ENCODE measurements at places on chromosomes 7 and 10.

DNA sequence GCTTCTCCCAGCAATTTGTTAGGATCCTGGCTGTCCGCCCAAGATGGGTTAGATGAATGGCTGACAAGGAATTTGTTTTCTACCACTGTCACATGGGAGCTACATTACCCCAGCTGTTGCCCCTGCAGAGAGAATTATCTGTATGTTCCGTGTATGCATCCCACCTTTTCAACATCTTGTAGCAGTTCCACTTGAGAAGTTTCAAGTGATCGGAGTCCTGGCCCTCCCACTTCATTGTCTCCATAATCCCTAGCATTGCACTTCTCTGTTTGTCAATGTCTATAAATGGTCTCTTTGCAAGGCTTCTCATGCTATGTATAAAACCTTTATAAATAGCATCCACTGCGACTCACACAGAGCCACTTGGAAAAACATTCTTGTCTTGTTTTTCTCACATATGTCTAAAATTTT, 972.5 kb downstream of the CNTNAP2 start:
- DNase-seq: no peak

- DNase-seq: no peak
These were observed 125.6 kb downstream of the NT5C2 start for GRCh38 chr10:103067484-103067883.

DNA sequence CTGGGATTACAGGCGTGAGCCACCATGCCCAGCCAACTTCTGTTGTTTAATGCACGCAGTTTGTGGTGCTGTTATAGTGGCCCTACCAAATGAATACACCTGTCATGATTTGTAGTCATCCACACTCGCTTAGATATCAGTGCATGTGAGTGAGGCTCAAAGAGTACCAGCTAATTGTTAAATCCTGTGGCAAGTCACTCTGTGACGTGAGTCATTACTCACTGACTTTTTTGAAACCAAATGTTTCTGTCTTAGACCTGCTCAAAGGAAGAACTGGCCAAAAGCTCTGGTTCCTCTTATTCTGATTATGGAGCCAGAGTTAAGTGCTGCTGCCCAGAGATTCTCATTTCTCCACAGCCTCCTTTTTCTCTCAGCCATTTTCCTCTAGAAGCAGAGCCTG, 109.4 kb downstream of the PRKAG2 start:
- DNase-seq: no peak

DNA sequence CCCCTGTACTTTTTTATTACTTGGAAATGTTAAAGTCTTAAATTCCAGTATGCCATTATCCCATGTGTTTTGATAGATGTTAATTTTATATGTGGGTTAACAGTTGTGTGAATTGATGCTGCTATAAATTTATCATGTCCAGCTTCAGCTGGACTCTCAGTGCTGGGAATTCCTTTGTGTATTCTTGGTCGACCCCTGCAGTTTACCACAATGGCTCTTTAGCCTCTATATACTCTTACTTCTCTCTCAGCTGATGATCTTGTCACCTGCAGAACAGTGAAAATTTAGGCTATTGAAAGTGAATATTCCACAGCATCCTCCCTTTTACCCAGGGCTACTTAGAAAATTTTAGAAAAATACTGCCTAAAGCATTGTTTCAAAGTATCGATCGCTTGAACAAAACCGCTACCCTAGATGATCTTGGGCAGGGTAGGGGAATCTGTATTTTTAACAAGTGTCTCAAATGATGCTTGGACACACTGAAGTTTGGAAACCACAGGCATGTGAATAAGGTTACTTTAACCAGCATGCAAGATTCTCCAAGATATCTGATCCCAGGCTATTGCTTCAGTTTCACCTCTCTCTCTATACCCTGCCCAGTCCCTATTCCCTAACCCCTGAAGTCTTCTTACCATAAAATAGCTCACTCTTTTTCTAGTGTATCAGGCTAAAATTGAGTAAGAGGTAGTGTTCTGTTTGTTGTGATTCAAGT, 25.4 kb downstream of the LCOR start:
- DNase-seq: no peak

GRCh38 chr10:131127610-131128009, 183.9 kb downstream of the TCERG1L start:
- no peak for DNase-seq

- DNase-seq: no peak
These were observed 108.6 kb upstream of the ARID5B start for GRCh38 chr10:61792921-61793320.

DNA sequence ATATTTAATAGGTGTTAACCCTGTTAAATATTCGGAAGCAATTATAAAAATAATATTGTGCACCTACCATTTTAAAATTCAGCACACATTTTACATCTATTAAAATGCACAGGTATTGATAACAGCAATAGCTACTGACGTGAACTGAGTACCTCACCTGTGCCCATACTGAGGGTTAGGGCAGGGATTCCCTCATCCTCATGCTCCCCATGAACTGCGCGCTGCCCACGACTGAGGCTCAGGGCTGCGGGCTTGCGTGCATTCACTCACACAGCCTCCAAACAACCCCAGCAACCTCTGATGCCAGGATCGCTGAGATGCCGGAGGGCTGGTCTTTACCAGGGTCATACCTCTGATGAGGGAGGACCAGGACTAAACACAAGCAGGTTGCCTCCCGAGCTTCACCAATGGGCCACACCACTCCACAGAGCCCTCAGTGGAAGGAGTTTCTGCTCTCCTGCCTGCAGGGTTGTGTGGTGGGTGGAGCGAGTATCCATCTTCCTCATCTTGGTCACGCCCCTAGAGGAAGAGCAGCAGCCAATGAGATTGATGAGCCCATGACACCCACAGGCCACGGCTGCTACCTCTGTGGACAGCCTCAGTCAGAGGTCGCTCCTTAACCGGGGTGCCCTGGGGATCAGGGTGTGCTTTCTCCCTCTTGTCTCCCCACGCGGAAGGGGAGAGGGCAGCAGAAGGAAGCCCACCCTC, 478.3 kb downstream of the TNS3 start:
- DNase-seq: no peak

GRCh38 chr7:101153969-101154692, at the start of gene AP1S1:
TSS of gene AP1S1 (plus strand) at chr7:101154476. CDS start at chr7:101154515, 39 bp downstream.
- DNase-seq: peak; percentile 96

DNA sequence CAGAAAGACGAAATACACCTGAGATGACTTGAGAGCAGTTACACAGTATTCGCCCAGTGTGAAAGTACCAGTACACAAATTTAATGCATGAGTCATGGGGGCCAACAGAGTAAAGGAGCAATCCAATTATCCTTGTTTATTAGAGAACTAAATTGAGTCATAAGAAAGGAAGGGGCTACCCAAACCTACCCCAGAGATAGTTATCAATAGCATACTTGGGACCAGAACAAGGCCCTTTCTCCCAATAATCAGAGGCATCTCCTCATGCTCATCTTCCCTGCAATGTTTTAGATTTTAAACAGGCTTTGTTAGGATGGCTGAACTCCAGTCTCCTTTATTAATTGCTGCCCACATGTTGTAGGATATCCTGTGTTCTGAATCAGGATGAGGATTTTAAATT, 239.7 kb upstream of the LRGUK start:
- no peak for DNase-seq

DNA sequence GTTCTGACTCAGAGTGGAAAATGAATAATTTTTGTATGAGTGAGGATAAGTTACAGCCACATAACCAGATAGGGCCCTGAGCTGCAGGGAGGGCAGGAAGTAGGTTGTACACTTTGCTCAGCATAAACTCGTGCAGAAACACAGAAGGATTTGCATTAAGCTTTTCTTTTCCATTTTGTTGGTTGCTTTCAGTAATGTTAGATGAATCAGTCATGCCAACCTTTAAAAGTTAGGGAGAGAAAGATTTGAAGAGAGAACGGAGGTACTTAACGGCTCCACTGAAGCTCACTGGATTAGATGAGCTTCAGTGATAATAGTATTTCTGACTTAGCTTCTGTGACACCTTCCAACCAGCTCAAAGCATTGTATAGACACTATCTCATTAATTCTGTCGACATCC, 348.1 kb downstream of the GATA3 start:
- DNase-seq: no peak

- DNase-seq: no peak
These were observed 57.1 kb upstream of the IGFBP3 start for GRCh38 chr7:45978010-45978681.

DNA sequence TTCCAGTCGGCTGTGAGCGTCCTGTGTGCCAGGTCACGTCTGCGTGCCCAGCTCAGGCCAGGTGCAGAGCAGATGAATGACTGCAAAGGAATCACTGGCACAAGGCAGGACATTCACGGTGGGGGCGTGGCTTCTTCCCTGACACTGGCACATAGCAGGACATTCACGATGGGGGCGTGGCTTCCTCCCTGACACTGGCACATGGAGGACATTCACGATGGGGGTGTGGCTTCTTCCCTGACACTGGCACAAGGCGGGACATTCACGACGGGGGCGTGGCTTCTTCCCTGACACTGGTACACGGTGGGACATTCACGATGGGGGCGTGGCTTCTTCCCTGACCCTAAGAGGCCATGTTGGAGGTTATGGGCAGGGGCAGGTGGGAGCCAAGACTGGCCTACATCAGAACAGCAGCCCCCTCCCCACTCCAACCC, 64.3 kb downstream of the MYL10 start:
- peak; percentile 69 for DNase-seq

DNA sequence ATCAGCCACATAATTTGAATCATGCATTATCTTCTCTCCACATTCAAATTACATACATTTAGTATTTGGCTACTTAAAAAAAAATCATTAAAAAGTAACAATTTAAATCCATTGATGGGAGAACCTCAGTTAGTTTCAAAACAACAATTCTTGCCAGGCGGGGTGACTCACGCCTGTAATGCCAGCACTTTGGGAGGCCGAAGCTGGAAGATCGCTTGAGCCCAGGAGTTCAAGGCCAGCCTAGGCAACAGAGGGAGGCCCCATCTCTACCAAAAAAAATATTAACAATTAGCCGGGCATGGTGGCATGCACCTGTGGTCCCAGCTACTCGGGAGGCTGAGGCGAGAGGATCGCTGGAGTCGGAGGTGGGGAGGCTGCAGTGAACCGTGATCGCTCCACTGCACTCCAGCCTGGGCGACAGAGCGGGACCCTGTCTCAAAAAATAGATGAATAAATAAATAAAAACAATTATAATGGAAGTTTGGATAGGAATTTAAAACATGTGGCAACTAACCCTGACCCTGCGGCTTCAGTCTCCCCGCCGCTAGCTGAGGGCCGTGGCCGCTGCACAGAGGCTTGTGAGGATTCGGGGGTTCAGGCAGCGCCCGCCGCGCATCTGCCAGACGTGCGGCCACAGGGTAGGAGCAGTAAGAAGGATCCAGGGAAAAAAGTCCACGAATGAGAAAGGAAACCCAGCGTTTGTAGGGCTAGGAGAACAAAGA, 1.1 kb upstream of the CSGALNACT2 start:
- DNase-seq: no peak

DNA sequence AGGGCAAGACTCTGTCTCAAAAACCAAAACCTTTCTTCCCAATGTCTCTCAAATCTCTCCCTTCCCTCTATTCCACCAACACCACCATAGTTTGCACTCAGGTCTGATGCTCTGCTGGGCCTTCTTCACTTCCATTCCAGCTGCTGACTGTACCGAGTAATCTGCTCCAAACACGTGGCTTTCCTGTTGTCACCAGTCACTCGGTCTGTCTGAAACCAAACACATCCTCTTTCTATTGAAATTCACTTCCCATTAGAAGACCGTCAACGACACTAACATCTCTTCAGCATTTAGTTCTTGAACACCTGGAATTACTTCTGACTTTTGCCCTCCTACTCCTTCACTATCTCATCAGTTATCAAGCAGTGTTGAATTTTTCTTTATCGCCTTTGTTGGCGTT, 4.7 kb upstream of the NRF1 start:
- DNase-seq: no peak

- no peak for DNase-seq
These were observed 25.8 kb upstream of the PIP4K2A start for GRCh38 chr10:22740180-22740579.

- DNase-seq: no peak
These were observed 137.4 kb downstream of the TNS3 start for GRCh38 chr7:47444376-47445098.

- no peak for DNase-seq
These were observed 357.4 kb downstream of the PLXNA4 start for GRCh38 chr7:132218876-132219275.

DNA sequence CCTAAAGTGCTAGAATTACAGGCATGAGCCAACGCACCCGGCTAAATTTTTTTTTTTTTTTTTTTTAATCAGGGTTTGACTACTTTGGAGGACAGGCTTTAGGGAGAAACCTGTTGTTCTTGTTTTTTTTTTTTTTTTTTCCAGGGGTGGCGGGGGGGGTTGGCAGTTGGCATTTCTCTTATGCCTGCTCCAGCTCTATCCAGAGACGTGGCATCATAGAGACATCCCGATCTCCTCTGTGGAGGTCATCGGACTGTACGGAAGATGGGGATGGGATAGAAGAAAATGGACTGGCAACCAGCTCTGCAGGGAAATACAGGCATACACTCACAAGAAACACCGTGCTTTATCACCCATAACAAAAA, 130.8 kb downstream of the PRPF18 start:
- DNase-seq: no peak

DNA sequence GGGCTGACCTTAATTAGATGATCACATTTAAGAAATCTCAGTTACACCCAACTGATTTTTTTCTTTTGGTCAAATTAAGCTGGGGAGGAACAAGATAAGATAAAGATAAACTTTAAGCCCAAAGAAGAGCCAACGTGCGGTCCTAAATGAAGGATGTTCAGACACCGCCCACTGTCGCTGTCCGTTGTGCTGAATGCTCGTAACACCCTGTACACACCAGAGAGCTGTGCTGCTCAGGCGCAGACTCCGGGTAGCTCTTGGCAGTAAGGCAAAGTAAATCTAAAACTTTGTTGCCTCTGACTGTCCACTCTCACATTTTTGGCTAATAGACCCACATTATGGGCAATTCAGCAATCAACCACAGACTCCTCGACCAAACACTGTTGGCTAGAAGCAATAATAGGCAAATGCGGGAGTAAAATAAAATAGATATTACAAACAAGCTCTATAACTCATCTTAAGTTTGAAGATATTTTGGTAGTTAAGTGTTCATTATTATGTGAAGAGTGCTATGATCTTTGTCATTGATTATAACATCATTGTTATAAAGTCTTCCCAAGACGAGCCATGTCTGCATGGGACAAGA, 57.1 kb downstream of the PLPP4 start:
- DNase-seq: peak; percentile 89

DNA sequence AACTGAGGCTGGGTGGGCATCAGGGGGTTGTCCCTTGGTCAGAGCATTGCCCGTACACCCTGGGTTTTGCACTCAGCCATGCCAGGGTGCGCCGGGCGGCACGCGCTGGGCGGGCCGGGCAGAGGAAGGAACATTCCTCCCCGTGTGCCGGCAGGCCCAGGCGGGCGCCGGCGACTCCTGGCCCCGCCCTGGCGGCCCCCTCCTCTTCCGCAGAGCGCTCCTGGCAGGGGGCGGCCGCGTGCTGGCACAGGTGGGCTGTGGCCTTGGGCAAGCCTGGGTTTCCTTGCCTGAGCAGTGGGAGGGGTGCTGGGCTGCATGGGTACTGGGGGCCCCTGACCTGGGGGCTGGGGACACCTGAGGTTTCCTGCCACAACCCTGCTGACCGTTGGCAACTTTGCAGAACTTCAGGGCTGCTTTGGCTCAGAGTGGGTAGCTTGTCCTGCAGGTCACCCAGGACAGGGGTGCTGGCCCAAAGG, 3.9 kb downstream of the LFNG start:
- no peak for DNase-seq

Data from nephron progenitor cell (in vitro differentiated cells).